Cardiac fibroblast (primary cell): ENCODE measurements at places on chromosomes 12 and 14.

DNA sequence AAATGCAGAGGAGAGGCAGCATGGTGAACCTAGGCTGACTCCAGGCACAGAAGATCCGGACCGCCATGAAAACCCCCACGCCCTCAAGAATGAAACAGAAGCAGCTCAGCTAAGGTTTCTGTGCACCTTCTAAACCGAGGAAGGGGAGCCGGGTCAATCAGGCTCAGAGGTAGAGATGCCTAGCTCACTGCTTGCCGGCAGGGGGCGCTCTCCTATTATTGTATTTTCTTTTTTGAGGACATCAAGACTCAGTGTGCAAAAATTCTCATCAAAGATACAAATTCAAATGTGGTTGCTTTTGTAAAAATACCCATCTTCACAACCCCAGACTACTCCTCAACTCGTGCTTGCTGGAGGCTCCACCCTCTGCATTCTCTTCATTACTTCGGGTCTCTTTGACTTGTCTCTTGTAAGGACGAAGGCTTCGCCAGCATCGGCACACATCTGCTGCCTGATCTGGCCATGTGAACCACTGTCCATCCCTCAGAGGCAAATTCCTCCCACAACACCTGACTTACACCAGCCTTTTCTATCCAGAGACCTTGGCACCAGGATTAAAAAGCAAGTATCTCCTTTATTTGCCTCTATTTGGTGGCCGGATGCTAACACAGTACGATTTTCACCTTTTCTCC lies 33.4 kb upstream of the RNASE3 start:
- DNase-seq: peak; percentile 67

- no peak for DNase-seq
Measured at GRCh38 chr12:96104566-96104965, 69.2 kb upstream of the LTA4H start.

GRCh38 chr14:68843471-68844209 lies 50.8 kb upstream of the ZFP36L1 start:
- DNase-seq: peak; percentile 82

DNA sequence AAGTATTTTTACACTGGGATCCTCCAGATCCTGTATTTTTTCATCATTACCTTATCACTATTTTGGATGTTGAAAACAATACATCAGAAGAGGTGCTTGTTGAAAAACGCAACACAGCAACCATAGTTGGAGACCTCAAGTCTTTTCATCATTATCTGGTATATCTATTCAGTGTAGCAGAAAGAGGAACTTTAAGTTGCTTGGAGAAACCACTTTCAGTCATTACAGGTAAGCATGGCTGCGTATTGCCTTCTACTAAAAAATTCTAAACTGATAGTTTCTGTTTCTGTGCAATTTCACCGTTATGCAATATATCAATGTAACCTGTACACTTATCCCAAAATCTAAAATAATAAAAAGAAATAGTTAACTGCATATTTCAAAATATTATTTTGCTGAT lies 32.2 kb upstream of the PTPRQ start:
- no peak for DNase-seq

GRCh38 chr12:89507015-89507824 lies 17.4 kb downstream of the GALNT4 start:
- DNase-seq: no peak

GRCh38 chr14:76314521-76315034 lies 61.4 kb upstream of the ESRRB start:
- no peak for DNase-seq

- no peak for DNase-seq
Measured at GRCh38 chr12:76804435-76804976, 40.6 kb downstream of the ZDHHC17 start.

DNA sequence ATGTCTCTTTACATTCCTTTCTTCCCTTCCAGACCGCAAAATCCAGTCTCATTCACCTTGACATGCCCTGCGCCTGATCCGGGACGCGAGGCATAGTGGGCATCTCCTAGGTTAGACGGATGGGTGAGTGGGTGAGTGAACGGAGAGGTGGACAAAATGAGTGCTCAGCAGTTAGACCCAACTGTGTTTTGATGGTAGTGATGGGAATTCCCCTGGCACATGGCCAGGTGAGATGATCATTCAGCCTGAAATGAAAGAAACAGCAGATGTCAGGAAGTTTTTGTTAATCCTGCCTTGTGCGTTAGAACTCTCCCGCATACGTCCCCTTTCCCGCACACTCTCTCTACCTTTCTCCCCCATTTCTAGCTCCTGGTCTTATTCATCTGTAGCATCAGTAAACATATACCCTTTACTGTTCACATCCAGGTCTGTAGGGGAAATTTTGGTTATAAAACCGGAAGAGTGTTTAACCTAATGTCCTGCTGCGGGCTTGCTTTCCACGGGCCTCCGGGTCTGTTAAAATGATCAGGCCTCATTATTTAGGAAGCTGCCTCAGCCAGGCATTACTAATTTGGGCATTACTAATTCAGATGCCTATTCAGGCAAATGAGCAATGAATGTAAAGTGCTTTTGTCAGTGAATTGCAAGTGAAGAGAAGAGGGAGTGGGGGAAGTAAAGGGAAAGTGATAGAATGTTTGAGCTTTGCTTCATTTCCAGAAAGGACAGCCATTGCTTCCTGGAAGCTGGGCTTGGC lies 172.8 kb downstream of the ETV6 start:
- peak; percentile 87 for DNase-seq

DNA sequence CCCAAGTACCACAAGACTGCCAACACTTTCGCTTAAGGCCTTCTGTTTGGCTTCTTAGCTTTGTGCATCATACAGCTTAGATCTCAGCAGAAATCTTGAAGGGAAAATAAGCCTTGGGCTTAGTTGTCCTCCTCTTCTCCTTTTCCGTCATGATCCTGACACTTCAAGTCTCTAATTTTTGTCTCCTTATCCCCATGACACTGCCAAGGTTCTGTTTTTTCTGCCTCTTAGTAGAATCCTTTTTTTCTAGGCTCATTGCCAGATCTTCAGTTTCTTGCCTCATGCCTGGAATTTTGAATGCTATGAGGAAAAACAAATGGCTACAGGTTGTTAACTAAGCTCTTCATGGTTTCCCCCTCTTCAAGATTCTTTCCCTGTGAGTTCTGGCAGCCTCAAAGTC lies 450.4 kb downstream of the LRFN5 start:
- DNase-seq: peak; percentile 34

DNA sequence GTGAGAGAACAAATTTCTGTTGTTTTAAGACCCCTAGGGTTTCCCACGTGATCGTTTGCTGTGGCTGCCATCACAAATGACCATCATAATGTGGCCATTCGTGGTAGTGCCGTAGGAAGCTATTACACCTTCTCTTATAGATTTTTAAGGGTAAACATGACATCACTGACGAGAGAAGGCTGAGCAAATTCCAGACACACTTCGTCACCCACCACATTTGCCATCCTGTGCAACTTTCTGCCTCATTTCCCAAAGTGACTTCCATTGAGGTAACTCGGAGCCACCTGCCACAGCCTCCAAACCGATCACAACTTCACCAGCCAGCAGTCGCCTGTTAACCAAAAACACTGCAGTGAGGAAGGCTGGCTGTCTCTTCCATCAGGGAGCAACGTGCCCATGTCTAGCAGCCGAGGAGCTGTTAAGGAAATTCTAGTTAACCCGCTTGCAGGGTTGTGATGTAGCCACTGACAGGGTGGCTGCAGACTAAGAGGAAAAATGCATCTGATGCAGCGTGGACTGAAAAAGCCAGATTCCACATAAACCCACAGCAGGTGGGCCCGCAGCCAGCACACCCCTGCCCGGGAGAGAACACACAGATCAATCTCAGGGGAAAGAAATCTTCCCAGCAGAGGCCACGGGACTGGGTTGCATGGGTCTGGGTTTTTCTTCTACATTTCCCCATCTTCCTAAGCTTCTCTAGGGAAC lies 44.6 kb downstream of the CCDC85C start:
- no peak for DNase-seq

GRCh38 chr12:27123642-27124041 lies 41.3 kb upstream of the C12orf71 start:
- peak; percentile 24 for DNase-seq

DNA sequence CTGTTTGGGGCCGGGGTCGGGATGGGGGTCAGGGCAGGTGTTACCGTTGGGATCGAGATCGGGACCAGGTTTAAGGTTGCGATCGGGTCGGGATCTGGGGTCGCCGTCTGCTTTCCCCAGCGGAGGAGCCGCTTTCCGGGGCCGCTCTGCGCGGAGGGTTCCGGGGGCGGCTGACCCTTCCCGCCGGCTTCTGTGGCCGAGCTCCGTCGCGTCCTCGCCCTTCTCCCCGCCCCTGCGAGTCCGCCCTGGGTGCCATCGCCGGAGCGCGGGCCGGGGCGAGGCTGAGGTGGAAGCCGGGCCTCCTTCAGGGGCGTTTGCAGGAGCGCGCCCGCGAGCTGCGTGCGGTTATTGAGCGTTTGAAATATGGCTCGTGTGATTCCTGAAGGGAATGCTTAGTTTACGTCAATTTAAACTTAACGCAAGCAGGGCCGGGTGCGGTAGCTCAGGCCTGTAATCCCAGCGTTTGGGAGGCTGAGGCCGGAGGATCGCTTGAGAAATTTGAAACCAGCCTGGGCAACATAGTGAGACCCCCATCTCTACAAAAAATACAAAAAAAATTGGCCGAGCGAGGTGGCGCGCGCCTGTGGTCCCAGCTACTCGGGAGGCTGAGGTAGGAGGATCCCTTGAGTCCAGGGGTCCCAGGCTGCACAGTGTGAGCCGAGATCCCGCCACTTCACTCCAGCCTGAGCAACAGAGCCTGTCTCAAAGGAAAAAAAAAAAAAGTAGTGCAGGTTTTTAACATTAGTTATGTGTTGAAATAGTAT lies 620 bp downstream of the PGAM5 start:
- peak; percentile 39 for DNase-seq

GRCh38 chr12:29437575-29437974 lies 56.6 kb upstream of the ERGIC2 start:
- no peak for DNase-seq

GRCh38 chr14:104019029-104019428 lies 66.5 kb upstream of the ASPG start:
- DNase-seq: no peak

DNA sequence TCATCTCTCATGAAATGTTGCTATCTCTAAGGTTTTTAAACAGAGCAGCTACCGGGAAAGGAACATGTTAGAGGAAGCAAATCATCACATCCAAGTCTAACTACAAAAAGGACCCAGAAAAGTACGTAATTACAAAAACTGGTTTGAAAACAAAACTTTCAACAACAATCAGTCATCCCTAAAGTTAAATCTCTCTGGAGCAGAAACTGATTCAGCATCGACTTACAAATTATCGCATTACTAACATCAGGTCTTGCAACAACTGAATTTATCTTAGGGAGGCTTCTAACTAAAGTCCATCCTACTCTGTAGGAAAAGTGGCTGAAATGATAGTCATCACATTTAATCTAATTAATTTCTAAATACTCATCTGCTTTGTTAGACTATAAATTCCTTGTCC lies 137.0 kb downstream of the MED13L start:
- no peak for DNase-seq

DNA sequence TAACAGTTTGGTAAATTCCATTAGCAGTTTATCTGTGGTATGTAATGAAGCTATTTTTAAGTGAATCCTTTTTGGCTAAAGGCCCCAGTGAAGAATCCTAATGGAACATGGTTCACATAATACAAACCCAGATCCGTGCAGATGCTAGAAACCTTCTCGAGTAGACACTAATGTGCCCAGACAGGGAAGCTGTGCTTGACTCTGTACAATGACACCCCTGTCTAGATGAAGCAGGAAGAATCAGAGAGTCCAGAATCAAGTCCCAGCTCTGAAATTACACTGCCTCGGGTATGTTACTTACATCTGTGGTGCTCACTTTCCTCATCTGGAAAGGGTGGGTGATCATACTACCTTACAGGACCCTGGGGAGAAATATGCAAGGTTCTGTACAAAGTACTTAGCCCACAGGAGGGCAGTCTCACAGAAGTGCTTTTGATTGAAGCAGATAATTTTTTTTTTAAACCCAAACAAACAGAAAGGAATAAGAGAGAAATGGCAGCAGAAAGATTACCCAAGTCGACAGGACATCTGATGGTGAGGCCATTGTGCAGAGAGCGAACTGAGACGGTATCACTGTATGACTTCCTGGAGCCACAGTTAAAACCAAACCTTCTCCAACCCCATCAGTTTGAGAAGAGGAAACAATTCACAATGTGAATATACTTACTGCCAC lies 8.5 kb downstream of the CRACR2A start:
- DNase-seq: no peak

DNA sequence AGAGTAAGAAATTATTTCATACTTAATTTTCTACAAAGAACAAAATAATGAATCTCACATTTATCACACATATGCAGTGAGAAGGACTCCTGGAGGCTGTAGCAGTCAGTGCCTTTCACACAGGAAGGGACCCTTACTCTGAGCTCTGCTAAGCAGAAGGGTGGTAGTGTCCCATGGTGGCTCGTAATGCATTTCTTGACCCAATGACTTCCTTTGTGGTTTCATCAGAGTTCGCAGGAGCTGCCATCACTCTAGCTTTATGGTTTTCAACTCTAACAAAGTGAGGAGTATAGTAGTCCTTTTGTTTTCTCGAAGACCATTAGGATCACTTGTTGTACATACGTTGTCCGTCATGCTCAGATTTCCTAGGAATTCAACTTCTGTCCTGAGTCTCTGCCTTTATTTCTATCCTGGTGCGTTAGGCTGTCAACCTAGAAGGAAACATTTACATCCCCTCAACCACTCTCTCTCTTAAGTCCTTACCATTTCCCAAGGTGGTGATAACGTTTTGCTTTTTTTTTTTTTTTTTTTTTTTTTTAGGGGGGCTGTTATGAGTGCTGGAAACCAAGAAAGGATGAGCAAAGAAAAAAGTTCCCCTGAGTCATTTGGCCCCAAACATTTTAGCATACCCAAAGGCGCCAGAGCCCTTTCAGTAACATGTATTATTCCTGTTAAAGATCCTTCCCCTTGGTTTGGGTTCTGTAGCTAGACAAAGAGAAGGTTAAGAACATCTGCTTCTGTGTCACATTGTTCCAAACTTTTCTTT lies 37.2 kb downstream of the GABARAPL1 start:
- no peak for DNase-seq
